ENCODE measurements at places on chromosomes 11 and 22.

GRCh38 chr11:5937868-5938602 is 4.0 kb upstream of the OR56A3 start:
- peak; percentile 65 for DNase-seq
- no peaks in the 10 kb centered on the region for H3K36me3 ChIP-seq
- H3K27me3 ChIP-seq: peaks cover 2% of the 10 kb centered on the region
- H3K4me1 ChIP-seq: no peaks in the 10 kb centered on the region

DNA sequence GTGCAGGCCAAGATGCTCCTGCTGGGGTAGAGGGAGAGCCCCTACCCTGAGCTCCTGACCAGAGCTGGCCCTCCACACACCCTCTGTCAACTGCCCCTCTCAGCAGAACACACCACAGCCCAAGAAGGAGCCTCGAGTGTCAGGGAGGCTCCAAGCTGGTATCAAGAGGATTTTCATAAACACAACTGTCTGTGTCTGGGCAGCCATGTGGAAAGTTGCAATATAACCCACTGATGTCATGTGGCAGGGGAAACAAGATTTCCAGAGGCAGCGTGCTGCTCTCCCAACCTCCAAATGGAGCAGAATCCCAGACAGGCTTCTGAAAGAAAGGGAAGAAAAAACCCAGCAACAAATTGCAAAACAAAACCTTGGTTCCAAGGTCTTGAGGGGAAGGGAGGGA is 569.9 kb downstream of the BUD13 start:
- no peaks in the 10 kb centered on the region for H3K4me1 ChIP-seq
- H3K36me3 ChIP-seq: no peaks in the 10 kb centered on the region
- H3K27ac ChIP-seq: no peak overlapping the region
- no peak for DNase-seq
- H3K27me3 ChIP-seq: peaks cover 35% of the 10 kb centered on the region

- H3K27ac ChIP-seq: no peak overlapping the region
- no peaks in the 10 kb centered on the region for H3K4me1 ChIP-seq
Observed at GRCh38 chr11:3080104-3080503, 22.9 kb upstream of the CARS1 start.

DNA sequence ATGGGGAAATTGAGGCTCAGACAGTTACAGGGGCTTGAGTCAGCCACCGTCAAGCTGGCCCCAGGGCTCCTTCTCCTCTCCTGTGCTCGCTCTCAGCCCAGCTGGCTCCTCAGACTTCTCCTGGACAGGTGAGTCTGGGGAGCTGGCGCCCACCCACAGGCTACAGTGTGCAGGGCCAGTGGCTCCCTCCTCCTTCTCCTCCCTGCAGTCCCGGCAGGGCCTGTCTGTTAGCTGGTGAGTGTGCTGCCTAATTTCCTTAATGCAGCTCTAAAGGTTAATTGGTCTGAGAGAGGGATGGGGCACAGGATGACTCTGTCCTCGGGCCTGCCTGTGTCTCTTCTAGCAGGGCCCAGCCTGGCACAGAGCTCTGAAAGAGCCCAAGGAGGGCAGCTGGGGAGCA is 31.7 kb downstream of the LMO1 start:
- H3K4me3 ChIP-seq: no peak overlapping the region
- H3K4me1 ChIP-seq: peaks cover 12% of the 10 kb centered on the region
- peak; percentile 77 for DNase-seq
- no peak overlapping the region for H3K27ac ChIP-seq
- H3K27me3 ChIP-seq: no peaks in the 10 kb centered on the region

GRCh38 chr11:46826310-46827044 is 19.6 kb downstream of the CKAP5 start:
- peak overlapping the region; percentile 89 for H3K27ac ChIP-seq
- H3K4me1 ChIP-seq: peaks cover 39% of the 10 kb centered on the region
- no peaks in the 10 kb centered on the region for H3K36me3 ChIP-seq
- peak overlapping the region; percentile 85 for H3K4me3 ChIP-seq
- peak; percentile 93 for DNase-seq

DNA sequence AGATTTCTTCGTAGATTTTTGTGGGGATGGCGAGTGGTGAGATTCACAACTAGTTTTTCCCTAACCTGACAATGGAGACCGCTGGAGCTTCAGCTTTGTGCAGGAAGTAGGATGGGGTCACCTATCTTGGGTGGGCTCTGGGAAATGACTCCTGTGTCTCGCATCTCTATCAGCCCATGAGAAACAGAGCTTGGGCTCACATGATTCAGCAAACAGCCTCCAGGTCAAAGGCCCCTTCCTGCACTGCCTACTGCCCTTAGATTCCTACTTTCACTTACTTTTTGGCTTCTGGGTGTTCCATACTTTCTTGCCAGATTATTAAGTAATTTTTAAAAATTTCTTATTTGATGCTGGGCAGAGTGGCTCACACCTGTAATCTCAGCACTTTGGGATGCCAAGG is 26.3 kb downstream of the C11orf96 start:
- peaks cover 11% of the 10 kb centered on the region for H3K27me3 ChIP-seq
- H3K36me3 ChIP-seq: peaks cover 1% of the 10 kb centered on the region
- H3K4me3 ChIP-seq: no peak overlapping the region
- H3K27ac ChIP-seq: no peak overlapping the region
- no peak for DNase-seq

DNA sequence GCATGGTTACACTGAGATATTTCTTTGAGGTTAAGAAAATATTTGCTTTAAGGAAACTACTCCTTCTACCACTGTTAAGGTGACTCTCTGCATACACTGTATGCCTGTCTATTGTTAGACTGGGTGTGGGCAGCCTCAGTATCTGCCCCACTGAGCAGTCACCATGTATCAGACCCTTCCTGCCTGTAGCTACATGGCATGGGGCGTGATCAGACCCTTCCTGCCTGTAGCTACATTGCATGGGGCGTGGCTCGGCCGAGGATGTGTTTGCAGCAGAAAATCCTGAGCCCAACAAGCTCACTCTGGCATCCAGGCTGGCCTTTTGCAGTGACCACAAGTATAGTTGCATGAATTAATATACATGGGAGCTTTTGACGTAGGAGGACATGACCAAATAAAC is 669.4 kb downstream of the OPCML start:
- H3K27ac ChIP-seq: no peak overlapping the region
- no peak overlapping the region for H3K4me3 ChIP-seq
- DNase-seq: no peak
- no peaks in the 10 kb centered on the region for H3K36me3 ChIP-seq

DNA sequence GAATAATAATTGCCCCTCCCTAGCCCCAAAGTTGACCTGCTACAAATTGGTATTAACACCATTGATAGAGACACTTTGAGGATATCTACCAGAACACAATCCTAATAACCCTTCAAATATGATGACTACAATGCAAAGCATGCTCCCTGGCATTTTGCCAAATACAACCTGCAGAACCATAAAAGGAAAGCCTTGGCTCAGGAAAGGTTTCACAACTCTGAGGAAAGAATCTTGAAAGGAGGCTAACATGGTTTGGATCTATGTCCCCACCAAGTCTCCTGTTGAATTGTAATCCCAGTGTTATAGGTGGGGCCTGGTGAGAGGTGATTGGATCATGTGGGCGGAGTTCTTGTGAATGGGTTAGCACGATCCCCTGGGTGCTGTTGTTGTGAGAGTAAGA is 140.4 kb upstream of the ARHGAP42 start:
- no peak for DNase-seq
- H3K36me3 ChIP-seq: peaks cover 1% of the 10 kb centered on the region
- H3K4me1 ChIP-seq: no peaks in the 10 kb centered on the region
- no peak overlapping the region for H3K4me3 ChIP-seq
- H3K27ac ChIP-seq: no peak overlapping the region
- peaks cover 3% of the 10 kb centered on the region for H3K27me3 ChIP-seq

DNA sequence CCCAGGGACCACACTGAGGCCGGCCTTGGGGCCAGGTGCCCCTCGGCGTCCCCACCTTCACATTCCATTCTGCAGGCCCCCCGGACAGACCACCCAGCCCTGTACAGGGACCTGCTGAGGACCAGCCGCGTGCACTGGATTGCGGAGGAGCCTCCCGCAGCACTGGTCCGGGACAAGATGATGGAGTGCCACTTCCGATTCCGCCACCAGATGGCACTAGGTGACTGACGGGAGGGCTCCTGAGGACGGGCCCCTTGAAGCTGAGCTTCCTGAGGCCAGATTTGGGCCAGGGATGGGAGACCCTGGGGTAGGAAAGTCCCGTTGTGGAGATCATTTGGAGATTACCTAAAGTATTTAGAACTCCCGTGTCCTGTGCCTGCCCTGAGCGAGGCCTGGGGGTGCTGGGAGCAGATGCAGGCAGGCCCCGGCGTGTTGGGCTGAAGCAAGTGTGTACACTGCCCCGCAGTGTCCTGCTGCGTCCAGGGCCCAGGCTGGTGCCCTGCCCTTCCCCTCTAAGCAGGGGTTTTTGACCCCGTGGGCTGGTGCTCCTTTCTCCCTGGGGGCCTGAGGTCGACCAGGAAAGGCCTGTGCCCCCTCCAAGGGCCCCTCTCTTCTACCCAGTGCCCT is 20.0 kb downstream of the TRMU start:
- H3K27ac ChIP-seq: peak overlapping the region; percentile 22
- H3K4me1 ChIP-seq: peaks cover 12% of the 10 kb centered on the region
- no peaks in the 10 kb centered on the region for H3K27me3 ChIP-seq
- no peak overlapping the region for H3K4me3 ChIP-seq
- no peak for DNase-seq
- peaks cover 24% of the 10 kb centered on the region for H3K36me3 ChIP-seq

DNA sequence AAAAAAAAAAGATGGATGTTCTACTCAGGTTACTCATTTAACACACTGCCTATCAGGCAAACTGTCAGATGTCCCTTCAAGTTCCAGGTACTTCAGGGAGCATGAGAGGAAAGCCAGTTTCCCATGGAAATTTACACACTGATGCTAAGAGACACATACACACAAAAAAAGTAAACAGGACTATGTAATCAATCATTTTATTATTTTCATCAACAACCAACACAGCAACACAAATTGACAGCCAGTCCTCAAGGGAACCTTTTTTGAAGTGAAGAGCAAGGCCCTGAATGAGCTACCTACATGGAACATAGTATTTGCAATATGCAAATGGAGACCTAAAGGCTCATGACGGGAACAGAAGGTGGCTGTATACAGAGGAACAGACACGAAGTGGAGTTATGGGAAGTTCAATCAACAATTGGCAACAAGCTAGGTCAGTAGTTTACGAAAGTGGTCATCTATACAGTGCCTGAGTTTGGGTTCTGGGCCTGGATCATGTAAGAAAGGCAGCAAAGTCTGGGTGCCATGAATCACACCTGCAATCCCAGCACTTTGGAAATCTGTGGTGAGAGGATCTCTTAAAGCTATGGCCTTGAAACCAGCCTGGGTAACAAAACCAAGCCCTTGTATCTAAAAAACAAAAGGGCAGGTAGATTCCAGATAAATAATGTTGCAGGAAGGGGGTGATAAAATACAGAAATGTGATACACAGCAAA is 12.6 kb upstream of the WDR74 start:
- H3K4me1 ChIP-seq: peaks cover 42% of the 10 kb centered on the region
- peaks cover 31% of the 10 kb centered on the region for H3K36me3 ChIP-seq
- H3K27me3 ChIP-seq: no peaks in the 10 kb centered on the region
- H3K4me3 ChIP-seq: no peak overlapping the region
- DNase-seq: no peak

- H3K27ac ChIP-seq: no peak overlapping the region
- H3K27me3 ChIP-seq: no peaks in the 10 kb centered on the region
- no peaks in the 10 kb centered on the region for H3K36me3 ChIP-seq
- H3K4me3 ChIP-seq: no peak overlapping the region
- no peak for DNase-seq
Observed at GRCh38 chr11:19642185-19643158, 70.2 kb upstream of the NAV2 start.

GRCh38 chr11:2662024-2662312 is 37.8 kb downstream of the KCNQ1OT1 start:
- no peaks in the 10 kb centered on the region for H3K27me3 ChIP-seq
- no peak overlapping the region for H3K4me3 ChIP-seq
- DNase-seq: peak; percentile 78

- H3K36me3 ChIP-seq: peaks cover 2% of the 10 kb centered on the region
- DNase-seq: no peak
- no peak within 1 kb of the TSS for H3K27ac ChIP-seq
- H3K4me1 ChIP-seq: peaks cover 33% of the 10 kb centered on the region
- H3K4me3 ChIP-seq: peak within 1 kb of the TSS; percentile 86
Observed at GRCh38 chr11:44950625-44951476, at the start of gene TP53I11. Gene TP53I11, minus strand, starts transcription at chr11:44950883. Its CDS starts 12,548 bp downstream, at chr11:44938335.

- peaks cover 14% of the 10 kb centered on the region for H3K4me1 ChIP-seq
- no peaks in the 10 kb centered on the region for H3K27me3 ChIP-seq
- no peak overlapping the region for H3K27ac ChIP-seq
- no peak overlapping the region for H3K4me3 ChIP-seq
- DNase-seq: no peak
- H3K36me3 ChIP-seq: peaks cover 10% of the 10 kb centered on the region
Observed at GRCh38 chr11:74608431-74608830, 16.0 kb downstream of the POLD3 start.

DNA sequence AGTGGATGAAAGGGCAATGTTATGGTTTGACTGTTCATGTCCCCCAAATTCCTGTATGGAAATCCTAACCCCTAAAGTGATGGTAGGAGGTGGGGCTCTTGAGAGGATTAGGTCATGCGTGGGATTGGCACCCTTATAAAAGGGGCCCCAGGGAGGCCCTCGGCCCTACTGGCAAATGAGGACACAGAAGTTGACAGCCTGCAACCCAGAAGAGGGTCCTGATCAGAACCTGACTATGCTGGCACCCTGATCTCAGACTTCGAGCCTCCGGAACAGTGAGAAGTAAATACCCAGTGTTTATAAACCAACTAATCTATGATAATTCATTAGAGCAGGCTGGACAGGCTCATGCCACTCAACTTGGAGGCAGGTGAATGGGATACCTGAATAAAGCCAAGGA is 8.7 kb downstream of the IFITM10 start:
- H3K4me1 ChIP-seq: peaks cover 26% of the 10 kb centered on the region
- no peak for DNase-seq
- H3K36me3 ChIP-seq: peaks cover 19% of the 10 kb centered on the region
- no peak overlapping the region for H3K4me3 ChIP-seq
- no peak overlapping the region for H3K27ac ChIP-seq

- H3K36me3 ChIP-seq: no peaks in the 10 kb centered on the region
- DNase-seq: no peak
- H3K4me1 ChIP-seq: no peaks in the 10 kb centered on the region
- H3K27me3 ChIP-seq: peaks cover 8% of the 10 kb centered on the region
- H3K27ac ChIP-seq: no peak overlapping the region
Observed at GRCh38 chr11:85109141-85109540, 518.0 kb downstream of the DLG2 start.

GRCh38 chr22:27501191-27501936 is 300.2 kb downstream of the MN1 start:
- H3K4me3 ChIP-seq: no peak overlapping the region
- H3K36me3 ChIP-seq: peaks cover 2% of the 10 kb centered on the region
- H3K27ac ChIP-seq: no peak overlapping the region
